ENCODE measurements at places on chromosomes 5 and 9.
A peak's percentile ranks its signal among the peaks of the same experiment; 100 is the strongest.

GRCh38 chr5:43555895-43556606, 826 bp downstream of the PAIP1 start:
- DNase-seq: no peak

- no peak for DNase-seq
Measured at GRCh38 chr9:97923529-97924108, 1.3 kb upstream of the TRMO start.

- DNase-seq: peak; percentile 60
Measured at GRCh38 chr9:755454-756381, 85.8 kb upstream of the DMRT1 start.

GRCh38 chr9:118651511-118651910, 717.7 kb downstream of the BRINP1 start:
- no peak for DNase-seq

- DNase-seq: no peak
Measured at GRCh38 chr9:114911167-114911821, 19.1 kb downstream of the TNFSF8 start.

- DNase-seq: no peak
Measured at GRCh38 chr5:105794578-105794977, 1876.2 kb downstream of the EFNA5 start.

GRCh38 chr5:113548396-113548795, 34.9 kb downstream of the YTHDC2 start:
- DNase-seq: no peak

DNA sequence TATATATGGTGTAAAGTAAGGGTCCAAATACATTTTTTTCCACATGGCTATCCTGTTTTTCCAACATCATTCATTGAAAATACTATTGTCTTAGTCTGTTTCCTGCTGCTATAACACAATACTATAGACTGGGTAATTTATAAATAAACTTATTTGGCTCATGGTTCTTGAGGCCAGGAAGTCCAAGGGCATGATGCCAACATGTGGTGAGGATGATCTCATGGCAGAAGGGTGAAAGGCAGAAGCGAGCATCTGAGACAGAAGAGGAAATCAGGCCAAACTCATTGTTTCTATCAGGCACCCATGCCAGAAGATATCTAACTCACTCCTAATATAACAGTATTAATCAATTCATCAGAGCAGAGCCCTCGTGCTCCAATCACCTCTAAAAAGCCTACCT, 42.6 kb downstream of the ANKRD55 start:
- no peak for DNase-seq

DNA sequence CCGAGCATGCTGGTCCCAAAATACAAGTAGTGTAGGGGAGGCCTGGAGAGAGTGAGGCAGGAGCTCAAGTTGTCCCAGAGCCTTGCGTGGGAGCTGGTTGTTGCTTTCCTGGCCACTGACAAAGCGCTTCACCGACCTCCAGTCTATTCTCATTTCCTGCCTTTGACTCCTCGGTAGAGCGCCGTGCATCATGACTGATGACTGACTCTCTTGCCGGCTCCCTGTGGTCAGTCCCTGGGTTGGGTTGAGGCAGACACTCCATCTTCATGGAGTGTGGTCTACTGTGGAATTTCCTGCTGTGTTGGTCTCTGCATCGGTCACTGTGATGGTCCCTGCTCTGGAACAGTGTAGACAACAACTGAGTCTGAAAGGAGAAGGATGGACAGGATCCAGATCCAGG, 175.1 kb upstream of the S1PR3 start:
- no peak for DNase-seq

DNA sequence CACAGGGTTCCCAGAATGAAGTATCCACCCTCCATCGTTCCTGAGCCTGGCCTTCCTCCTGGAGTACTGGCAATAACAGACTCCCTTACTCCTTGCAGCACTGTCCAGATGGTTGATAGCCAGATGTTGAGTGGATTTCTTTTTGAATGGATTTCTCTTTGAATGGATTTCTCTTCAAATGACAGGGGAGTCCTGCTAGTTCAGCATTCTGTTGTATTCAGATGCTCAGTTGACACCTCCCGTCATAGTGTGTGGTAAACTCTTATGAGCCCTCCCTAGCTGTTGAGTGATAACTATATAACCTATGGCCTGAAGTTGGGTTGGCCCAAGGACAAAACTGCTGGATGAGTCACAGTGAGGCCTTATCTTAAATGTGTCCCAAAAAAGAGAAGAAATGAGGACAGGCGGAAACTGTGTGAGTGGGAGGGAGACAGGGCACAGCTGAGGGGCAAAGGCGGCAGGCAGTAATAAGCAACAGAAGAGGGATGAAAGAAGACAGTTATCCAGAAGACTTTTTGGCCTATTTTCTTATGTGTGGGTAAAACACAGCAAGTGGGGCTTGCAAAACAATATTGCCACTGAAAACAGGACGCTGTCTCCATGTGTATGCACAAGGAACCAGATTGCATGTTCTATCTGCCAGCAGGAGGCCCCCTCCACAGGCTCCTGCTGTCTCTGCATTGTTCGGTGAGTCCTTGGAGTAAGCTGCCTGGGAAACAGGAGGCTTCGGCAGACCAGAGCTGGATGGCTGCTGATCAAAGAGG, 209.5 kb upstream of the S1PR3 start:
- no peak for DNase-seq

DNA sequence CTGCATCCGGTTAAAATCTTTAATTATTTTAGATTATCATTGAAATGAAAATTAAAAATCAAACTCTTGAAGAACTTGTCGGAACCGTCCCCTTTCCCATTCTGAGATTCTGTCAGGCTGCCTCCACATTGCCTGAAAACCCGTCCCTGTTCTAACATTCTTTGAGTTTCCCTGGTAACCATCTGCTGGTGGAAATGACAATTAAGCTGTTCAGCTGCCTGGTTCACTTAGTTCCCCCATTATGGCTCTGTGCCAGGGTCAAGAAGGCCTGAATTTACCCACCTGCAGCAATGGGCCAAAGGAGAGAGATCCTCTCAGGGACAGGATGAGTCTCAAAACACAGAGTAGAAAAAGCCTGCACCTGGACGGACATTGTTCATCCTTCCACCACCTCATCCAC, 11.8 kb upstream of the TCOF1 start:
- no peak for DNase-seq

- DNase-seq: no peak
Measured at GRCh38 chr5:118796081-118796480, 192.3 kb downstream of the DTWD2 start.

- no peak for DNase-seq
Measured at GRCh38 chr5:52875827-52876226, 88.1 kb downstream of the ITGA1 start.

DNA sequence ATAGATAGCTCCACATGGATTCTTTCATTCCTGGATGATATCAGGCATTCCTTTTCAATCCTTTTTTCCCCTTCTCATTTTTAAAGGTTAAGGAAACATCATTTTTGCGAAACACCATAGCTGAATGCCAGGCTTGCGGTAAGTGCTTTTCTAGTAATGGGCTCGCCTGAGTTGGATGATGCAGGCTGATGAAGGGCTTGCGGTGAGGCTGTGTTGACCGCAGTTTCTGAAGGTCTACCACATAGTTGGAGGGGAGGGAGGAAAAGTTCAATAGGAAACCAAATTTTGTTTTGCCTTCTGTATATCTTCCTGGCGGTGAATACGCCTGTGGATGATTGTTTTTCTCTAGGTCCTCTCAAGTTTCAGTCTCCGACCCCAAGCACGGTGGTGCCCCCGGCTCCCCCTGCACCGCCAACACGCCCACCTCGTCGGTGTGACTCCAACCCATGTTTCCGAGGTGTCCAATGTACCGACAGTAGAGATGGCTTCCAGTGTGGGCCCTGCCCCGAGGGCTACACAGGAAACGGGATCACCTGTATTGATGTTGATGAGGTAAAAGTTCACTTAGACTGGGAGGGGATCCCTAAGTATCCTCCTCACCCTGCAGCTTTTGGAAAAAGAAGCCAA, 24.3 kb downstream of the THBS4 start:
- DNase-seq: no peak

GRCh38 chr9:5425006-5425628, 12.6 kb downstream of the PLGRKT start:
- no peak for DNase-seq

DNA sequence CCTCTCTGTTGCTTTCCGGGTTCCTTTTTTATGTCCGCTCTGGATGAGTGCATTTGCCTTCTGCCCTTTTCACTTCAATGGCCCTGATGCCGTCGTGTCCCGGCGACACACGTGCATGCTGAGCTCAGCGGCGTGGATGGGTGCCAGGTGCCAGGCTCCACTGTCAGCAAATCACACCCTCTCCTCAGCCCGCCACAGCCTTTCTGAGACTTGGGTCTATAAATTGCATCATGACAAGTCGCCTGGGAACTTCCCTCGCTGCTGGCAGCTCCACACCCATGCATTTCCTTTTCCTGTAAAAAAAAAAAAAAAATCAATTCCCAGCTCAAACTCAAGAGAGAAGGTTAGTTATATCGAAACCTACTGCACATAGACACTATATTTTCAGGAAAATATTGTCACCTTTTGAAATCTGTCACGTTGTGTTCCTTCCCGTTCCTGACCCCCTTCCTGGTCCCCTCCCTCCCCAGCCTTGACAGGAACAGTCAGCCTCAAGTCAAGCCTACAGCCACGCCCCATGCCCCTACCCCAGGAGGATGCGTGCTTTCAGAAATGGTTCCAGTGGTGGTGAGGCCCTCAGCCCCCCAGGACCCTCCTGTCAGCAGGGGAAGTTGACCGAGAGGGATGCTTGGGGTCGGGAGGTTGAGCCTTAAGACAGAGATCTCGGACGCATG, 110.3 kb upstream of the PTCH1 start:
- DNase-seq: no peak

- DNase-seq: no peak
Measured at GRCh38 chr9:94622087-94622800, 17.1 kb downstream of the FBP1 start.

GRCh38 chr9:101738566-101739183, at the start of gene GRIN3A:
TSS of gene GRIN3A (minus strand) at chr9:101738647. CDS start at chr9:101737979, 668 bp downstream.
- DNase-seq: no peak

- no peak for DNase-seq
Measured at GRCh38 chr5:111200828-111201227, 23.4 kb upstream of the CAMK4 start.

DNA sequence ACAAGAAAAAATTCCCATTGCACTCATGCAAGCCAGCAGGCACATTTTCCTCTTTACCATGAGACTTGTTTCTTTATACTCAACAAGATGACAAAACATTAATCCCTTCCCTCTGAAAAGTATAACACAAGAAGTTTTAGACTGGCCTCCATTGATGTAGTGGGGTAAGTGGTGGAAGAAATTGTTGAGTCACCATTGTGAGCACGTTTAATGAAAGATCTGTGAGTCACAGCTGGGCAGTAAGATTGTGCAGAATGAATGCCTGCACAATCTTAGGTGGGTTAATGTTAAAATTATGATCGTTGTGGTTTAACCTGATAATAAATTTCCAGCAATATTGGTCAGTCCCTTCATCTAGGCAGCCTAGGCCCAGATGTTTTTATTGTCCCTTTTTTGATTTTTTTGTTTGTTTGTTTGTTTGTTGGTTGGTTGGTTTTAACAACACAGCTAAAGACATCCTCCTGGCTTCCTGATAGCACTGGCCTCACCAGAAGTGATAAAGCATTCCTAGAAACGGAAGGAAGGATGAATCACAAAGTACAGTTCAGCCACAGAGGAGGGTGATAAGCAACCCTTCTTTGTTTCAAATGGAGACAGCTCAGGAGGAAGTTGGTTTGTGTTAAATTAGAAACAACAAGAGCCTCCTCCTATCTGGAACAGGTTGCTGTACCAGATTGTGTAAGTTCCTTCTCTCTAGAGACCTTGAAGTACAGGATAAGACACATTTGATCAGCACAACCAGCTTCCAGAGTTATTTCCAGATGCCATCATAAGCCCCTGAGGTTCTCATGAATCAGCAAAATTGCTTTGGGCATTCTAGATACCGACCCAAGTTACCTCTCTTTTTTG, 40.3 kb downstream of the SLC24A2 start:
- DNase-seq: no peak

DNA sequence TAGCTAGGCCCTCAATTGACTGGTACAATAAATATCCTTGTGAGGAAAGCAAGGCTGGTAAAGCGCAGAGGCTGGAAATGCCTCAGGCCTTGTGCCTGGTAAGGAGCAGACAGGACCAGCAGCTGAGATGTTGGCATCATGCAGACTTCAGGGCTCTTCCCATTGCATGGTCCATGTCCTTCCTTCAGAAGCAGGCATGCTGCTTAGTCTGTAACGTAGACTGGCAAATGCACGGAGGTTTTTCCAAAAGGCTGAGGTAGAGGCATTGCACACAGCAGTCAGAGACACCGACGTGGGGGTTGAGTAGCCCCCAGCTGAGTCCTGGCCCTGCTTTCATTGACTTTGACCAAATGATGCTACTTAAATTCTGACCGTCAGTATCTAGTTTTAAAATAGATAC, 87.1 kb downstream of the ADRB2 start:
- no peak for DNase-seq

GRCh38 chr5:14400085-14400484, 181.5 kb upstream of the OTULINL start:
- no peak for DNase-seq

All from AG04449 (cell line).